OCI-M1 (cell line): ENCODE measurements at places on chromosomes 16 and 17.

- no peak for DNase-seq
Measured at GRCh38 chr17:59439741-59440211, 108.3 kb downstream of the YPEL2 start.

- no peak for DNase-seq
Measured at GRCh38 chr17:46903762-46904672, 18.9 kb upstream of the GOSR2 start.

GRCh38 chr17:78923660-78924453 is 1.3 kb downstream of the TIMP2 start:
- DNase-seq, result no peak

GRCh38 chr17:70872103-70872502 is 702.8 kb downstream of the KCNJ2 start:
- no peak for DNase-seq

DNA sequence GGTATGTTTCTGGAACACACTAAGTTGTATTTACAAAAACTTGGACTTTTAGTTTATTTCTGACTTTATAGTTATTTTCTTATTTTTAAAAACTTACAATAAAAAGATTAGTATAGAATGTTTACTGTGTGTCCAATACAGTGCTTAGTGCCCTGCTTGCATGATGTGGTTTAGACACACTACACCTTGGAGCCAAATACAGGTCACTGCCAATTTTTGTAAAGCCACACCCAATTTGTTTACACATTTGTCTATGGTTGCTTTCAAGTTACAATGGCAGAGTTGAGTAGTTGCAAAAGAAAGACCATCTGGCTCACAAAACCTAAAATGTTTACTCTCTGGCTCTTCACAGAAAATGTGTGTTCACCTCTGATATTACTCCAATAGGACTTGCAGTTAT is 807.1 kb downstream of the KCNJ2 start:
- DNase-seq, result no peak

DNA sequence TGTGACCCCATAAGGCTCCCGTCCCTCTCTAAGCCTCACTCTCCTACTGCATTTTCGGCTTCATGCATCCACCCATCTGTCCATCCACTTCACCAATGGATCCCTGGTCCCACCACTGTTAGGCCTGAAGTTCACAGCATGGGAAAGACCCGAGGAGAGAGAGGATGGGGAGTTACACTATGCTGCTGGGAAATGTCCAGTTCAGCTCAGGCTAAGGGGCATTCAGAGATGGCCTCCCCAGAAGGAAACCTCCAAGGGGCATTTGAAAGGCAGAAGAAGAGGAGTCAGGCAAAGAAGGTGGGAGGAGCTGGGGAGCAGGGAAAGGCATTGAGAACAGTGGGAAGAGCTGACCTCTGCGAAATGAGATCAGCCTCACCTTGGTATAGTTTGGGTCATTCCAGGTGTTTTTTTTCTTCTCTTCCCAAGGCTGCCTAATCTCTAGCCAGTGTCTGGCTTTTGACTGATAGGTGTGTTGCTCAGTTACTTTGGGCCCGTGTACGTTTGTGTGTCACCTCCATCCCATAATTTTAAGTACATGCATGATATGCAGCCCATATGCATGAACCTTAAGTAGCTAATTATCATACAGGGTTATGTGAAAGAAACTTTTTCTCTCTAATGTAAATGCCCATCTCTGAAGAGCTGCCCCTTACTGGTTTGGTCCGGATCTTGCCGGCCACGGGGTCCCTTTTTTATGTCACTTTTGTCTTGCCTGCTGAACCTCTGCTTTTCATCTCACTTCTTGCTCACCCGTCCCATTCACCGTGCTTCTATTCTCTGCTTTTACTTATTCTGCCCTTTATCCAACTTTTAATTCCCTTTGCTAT is 11.6 kb upstream of the DRC7 start:
- no peak for DNase-seq

GRCh38 chr16:10984509-10984908 is 40.1 kb downstream of the CLEC16A start:
- no peak for DNase-seq

DNA sequence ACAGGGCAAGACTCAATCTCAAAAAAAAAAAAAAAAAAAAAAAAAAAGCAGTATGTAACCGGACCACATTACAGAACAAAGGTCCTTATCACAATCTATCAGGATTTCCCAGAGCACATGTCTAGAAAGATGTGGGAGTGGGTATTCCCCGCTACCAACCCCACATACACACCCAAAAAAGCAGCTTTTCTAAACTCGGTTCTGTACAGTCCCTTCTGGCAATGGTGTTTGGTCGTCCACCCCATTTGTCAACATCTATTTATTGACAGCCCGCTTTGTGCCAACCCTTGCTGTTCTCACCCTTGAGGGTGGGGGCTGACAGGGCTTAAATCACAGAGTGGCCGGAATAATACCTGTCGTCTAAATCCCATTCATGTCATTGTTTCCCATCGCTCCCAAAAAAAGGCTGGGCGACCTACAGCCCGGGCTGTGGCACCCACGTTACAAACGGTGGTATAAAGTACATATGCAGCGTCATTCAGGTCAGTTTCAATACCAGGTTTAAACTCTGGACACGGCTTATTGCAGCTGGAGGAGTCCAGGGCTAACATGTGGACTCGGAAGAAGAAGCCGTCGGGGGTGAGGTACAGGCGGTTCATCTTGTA is 3.6 kb downstream of the C17orf58 start:
- peak; percentile 64 for DNase-seq

DNA sequence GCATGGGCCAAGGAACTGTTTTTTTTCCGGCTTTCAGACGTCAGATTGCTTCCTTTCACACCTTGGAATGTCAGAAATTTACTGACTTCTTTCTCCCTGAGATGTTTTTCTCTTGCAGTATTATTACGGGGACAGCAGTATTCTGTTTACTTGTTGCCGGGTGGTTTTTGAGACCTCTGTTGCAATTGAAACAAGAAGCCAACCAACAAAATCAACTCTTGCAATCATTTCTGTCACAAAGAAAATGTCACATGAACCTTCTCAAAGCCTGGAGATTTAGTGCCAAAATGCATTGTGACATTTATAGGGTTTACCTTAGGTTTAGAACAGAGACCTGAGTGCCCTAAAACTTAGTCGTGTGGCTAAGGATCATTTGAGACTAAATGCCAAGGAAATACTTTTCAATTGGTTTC is 174.3 kb downstream of the MAP2K6 start:
- no peak for DNase-seq

DNA sequence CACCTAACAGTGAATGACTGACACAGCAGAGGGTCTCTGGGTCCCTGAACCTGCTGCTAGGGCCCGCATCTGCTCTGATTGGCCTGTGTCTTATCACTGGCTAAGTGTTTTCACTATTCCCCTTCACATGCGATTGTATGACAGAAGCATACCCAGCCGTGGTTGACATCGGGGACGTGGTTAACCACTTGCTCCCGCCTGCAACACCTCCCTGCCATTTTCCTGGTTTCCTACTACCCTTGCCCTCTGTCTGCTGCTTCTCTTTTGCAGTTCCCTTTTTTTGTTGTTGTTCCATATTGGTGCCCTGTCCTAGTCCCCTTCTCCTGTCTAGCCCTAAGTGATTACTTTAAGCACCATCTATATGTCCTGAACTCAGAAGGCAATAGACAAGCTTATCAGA is 177.0 kb downstream of the RGS9 start:
- peak; percentile 4 for DNase-seq

- no peak for DNase-seq
Measured at GRCh38 chr17:41013181-41013580, 4.3 kb upstream of the KRTAP3-1 start.

DNA sequence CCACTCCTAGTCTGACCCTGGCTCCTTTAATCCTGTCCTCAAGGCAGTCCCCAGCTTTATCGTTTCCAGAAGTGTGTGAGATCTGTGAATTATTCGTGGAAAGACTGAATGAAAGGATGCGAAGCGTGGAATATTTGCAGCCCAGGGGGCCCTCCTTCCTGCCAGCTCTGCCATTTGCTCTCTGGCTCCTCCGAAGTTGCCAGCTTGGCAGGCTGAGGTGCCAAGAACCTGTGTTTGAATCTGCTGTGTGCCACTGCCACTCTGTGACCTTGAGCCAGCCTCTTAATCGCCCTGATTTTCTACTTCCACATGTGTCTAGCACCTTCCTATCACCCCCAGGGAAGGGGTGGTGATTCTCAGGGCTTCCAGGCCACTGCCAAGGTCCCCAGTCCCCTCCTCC is 10.8 kb downstream of the TBKBP1 start:
- DNase-seq, result no peak

DNA sequence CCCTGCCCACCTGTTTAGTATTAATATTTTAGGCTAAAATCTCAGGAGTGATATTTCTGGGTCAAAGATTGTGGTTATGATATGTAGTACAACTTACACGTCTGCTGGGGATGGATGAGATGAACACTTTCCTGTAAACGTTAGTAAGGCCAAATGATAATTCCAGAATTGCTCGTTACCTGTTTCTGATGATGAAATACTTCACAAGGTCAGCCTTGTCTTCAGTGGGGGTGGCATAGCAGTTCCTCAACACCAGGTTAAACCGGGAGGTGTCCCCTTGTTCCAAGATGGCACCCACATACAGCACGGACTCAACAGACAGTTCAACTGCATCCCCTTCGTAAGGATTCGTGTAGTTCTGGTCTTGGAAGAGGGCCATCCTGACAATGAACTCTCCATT is 9.3 kb downstream of the GP2 start:
- no peak for DNase-seq

DNA sequence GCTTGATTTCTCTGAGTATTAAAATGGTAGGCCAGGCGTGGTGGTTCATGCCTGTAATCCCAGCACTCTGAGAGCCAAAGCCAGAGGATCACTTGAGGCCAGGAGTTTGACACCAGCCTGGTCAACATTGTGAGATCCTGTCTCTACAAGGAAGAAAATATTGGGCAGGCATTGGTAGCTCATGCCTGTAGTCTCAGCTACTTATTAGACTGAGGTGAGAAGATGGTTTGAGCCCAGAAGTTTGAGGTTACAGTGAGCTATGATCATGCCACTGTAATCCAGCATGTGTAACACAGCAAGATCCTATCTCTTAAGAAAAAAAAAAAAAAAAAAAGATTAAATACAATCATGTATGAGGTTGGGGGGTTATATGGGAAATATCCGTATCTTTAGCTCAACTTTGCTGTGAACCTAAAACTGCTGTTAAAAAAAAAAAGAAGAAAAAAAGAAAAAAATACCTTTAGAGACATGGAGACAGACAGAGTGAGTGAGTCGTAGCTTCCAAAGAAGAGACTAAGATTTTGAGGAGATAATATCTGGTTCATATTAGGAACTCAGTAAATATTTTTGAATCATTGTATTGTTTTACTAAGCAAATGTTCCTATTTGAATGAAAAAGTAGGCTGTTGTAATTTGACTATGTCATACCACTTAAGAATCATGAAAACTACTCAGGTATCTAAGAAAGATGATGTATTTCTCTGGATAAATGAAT is 325.7 kb upstream of the TBX2 start:
- DNase-seq, result no peak

GRCh38 chr17:57523926-57524632 is 221.0 kb downstream of the CCDC182 start:
- no peak for DNase-seq

DNA sequence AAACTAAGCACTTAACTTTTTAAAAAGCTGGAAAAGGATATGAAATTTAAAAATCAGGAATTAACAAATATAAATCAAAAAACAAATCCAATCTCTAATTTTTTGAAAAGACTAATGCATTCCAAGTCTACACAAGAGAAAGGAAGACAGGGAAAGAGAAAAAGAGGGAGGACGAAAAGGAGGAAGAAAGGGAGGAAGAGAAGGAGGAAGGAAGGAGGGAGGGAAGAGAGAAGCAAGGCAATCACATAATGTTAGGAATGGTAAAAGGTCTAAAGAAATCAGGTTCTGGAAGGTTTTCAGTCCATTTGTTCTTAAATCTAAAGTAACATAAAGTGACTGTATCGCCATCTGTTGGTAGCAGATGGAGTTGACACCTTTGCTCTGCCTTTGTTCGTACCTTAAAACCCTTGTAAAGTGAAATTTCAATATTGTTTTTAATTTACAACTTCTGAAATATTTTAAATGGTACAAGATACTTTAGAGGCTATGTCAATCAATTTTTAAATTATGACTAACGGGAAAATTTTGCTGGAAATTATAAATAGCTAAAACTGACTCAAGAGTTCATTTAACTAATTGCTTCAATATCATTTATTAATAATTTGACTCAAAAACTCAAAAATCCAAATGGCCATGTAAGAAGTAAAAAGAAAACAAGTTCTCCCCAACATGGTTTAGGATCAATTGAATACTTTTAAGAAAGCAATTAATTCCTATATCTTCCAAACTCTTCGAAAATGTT is 20.4 kb upstream of the CDYL2 start:
- peak; percentile 68 for DNase-seq

DNA sequence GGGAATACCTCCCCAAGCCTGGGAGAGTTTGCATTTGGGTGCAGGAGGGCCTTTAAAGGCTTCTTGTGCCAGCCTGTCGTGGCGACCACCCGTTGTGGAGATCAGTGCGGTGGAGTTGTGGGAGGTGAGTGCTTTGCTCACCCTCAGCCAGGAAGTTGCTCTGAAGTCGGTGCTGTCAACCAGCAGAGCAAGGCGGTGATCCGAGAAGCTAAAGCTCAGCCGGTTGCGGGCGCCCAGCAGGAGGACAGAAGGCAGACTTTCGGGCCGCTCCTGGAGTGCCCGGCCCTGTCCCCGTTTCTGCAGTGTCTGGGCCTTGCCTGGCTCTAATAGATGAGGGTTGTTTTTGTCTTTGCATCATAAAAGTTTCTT is 1.4 kb downstream of the UBE2I start:
- no peak for DNase-seq

DNA sequence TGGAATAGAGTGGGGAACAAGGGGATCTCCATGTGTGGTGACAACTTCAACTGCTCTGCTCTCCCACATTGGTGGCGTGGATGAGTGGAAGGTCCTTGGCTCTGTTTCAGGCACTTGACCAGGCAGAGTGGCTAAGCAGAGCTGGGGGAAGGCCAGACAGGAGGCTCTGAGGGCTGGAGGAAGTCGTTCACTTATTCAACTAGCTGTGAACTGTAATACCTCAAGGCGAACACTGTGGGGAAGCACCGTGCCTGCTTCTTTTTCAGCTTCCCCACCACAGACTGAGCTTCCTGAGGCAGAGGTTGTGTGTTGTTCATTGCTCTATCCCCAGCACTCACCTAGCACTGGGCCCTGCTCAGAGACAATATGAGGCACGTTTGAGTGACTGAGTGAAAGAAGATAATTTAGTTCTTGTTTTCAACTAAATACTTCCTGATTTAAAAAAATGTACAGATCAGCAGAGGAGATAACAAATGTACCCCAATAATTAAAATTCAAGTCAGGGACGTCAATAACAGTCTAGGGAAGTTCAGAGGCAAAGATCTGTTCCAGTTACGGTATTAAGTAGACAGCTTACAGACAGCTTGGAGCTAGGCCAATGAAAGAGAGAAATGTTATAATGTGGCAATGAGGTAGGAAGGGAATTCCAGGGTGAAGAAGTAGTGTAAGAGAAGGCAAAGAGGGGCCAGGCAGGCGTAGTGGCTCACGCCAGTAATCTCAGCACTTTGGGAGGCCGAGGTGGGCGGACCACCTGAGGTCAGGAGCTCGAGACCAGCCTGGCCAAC is 34.7 kb downstream of the MYO18A start:
- peak; percentile 89 for DNase-seq
